ENCODE measurements at places on chromosomes 2 and 18.

GRCh38 chr2:46495231-46496030 is 16.1 kb downstream of the TMEM247 start:
- DNase-seq = no peak

GRCh38 chr2:216855605-216856004 is 4.3 kb downstream of the TNP1 start:
- DNase-seq = no peak

GRCh38 chr18:950882-951495 is 46.3 kb downstream of the ADCYAP1 start:
- no peak for DNase-seq

GRCh38 chr2:96819128-96819875 is 3.2 kb downstream of the CNNM3 start:
- DNase-seq = peak; percentile 71

DNA sequence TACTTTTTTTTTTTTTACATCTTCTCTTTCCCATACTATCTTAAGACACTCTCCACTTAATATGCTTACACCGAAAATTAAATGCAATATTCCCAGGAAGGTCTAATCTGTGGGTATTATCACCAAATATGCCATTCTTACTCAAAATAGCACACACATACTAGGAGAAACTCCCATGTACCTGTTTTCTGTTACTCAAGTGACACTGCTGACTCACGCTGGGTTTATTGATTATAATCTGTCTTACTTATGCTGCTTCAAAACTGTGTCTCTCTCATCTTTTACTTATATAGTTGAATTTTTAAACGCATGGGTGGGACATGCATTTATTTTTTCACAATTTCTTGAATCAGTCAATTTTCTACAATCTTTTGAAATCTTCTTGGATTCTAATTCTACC is 29.9 kb downstream of the MRPL19 start:
- DNase-seq = no peak

- DNase-seq = no peak
Observed at GRCh38 chr2:231228223-231228622, 29.8 kb downstream of the ARMC9 start.

GRCh38 chr2:133097666-133098065 is 427.7 kb upstream of the LYPD1 start:
- no peak for DNase-seq

DNA sequence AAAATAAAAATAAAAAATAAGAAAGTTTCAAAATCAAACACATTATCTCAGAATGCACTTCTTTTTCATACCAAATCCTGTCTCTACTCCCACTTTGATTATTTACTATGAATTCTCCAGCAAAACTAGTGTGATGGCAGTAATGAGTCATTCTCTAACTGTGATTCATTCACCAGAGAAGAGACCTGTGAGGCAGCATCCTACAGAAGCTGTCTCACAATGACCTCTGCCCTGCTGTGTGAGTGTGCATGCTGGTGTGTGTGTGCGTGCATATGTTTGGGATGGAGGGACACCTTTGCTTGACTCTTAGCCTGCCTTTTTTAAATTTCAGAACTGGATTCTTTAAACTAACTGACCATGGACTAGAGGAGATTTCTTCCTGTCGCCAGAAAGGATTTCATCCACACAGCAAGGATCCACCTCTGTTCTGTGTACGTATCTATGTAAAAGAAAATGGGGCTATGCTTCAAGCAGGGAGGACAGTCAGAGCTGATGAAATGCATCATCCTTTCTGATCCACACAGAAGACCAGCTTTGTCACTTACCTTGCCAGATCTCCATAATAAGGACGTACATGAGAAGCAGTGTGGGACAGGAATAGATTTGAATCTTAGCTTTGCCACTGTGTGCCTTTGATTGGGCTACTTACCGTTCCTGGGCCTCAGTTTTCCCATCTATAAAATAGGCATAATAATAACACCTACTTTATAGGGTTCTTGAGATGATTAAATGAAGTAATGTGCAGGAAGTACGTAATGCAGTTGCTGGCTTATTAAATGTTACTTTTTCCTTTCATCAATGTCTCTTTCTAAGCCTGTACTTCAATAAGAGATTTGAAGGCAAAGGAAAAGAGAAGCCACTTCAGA is 31.2 kb downstream of the STAMBP start:
- peak; percentile 7 for DNase-seq

DNA sequence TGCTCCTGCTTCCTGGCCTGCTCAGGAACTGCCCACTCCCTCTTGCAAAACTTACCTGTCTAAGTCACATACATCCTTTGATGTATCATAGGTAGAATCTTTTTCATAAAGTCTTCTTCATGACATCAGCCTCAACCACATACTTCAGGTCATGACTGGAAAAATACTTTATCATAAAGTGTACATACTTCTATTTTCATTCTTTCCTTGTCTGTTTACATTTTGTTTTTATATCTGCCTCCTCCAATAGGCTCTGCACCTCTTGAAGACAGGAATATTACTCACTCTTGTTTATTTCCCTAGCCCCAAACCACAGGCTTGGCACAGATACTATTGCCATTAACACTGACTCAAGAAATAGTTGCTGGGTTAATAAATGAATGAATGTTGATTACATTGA is 43.6 kb upstream of the ZNF804A start:
- no peak for DNase-seq

GRCh38 chr18:56890632-56891031 is 239.5 kb downstream of the WDR7 start:
- DNase-seq = peak; percentile 9

DNA sequence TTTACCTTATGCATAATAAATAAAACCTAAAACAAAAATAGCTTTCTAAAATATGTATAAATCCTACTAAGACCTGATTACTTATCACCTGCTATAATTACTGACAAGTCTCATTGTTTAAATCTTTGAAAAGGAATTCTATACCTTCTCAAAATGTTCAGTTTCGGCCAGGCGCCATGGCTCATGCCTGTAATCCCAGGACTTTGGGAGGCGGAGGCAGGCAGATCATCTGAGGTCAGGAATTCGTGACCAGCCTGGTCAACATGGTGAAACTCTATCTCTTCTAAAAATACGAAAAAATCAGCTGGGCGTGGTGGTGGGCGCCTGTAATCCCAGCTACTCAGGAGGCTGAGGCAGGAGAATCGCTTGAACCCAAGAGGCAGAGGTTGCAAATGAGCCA is 58.1 kb downstream of the RELCH start:
- DNase-seq = no peak

GRCh38 chr2:134287323-134287722 is 33.5 kb downstream of the MGAT5 start:
- DNase-seq = no peak

- DNase-seq = peak; percentile 89
Observed at GRCh38 chr2:207625014-207625907, at the start of gene METTL21A. Gene METTL21A, minus strand, starts transcription at chr2:207625394. Its CDS starts 1,019 bp downstream, at chr2:207624375.

- no peak for DNase-seq
Observed at GRCh38 chr2:218130377-218130776, 4.5 kb downstream of the CXCR2 start.

- no peak for DNase-seq
Observed at GRCh38 chr2:204251158-204251997, 293.9 kb upstream of the PARD3B start.

DNA sequence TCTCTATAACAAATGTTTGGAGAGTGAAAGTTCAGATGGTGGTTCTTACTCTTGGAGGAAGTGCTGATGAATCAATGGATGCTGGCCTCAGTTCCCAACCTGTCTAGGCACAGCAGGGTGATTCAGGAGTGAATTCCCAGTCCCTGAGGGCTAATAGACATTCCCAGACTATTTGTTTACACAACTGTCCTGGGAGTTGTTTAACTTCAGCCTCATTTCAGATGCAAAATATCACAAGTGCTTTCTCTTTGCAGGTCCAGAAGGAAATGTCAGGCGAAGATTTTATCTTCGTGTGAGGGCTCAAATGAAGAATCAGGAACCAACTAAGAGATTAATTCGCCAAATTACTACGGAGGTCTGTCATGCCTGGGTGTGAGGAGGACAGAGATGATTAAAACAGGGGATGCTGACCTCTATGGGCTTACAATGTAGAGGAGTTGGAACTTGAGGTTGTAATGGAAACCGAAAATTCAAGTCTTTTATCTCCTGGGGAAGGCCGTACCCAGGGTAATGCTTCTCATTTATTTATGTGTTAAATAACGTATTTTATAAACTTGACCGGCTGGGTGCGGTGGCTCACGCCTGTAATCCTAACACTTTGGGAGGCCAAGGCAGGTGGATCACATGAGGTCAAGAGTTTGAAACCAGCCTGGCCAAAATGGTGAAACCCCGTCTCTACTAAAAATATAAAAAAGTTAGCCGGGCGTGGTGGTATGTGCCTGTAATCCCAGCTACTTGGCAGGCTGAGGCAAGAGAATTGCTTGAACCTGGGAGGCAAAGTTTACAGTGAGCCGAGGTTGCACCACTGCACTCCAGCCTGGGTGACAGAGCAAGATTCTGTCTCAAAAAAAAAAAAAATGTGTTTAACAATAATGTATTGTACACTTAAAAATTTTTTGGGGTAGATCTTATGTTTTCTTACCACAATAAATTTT is 38.7 kb upstream of the SLC1A4 start:
- no peak for DNase-seq

GRCh38 chr2:226829721-226830631 is 5.9 kb upstream of the RHBDD1 start:
- DNase-seq = no peak

Data from HT-29 (cell line).